Stimulated activated CD4-positive, alpha-beta T cell treated with anti-CD3 and anti-CD28 coated beads, Interleukin-1b, Interleukin-23, amount 100 ng/mL, for 1 hour (primary cell): ENCODE measurements at places on chromosomes 5 and 9.

DNA sequence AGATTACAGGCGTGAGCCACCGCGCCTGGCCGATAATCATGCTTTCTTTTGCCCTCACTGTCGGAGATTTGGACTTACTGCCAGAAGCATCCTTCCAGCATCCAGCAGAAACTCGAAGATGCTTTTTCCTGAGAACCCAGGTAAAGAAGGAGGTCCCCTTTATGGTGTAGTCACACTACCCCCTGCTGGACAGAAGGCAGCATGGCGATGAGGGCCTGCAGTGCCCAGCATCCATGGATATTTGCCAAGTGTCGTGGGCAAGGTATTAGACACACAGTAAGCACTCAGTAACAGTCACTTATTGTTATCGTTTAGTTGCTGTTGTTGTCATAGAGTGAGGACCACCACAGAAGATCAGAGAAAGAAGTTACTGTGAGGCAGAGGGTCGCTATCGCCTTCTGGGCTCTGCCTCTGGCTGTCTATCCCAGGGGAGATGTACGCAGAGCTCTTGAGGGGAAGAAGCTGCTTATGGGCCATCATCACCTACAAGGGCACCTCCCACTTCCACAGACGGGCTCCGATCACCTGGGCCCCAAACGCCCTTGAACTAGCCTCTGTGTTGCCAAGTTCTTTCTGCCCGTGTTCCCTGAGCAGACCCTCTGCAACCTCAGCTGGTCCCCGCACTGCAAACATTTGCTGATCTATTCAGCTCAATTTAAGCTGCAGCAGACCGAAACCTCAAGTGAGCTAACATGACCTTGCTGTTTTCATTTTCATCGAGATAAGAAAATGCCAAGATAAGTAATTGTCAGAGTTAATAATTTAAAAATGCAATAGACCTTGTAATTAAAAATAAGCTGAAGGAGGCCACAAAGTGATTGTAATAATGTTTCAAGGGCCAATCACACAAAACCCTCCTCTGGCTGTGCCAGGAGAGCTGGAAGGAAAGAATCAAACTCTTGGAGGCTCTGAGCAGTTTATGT, 23.9 kb downstream of the C5orf15 start:
- DNase-seq, result no peak

- DNase-seq, result no peak
Measured at GRCh38 chr5:98428806-98429205, 344.7 kb upstream of the RGMB start.

GRCh38 chr5:32713361-32713769, 2.2 kb downstream of the NPR3 start:
- DNase-seq, result no peak

GRCh38 chr9:129886226-129887174, 51.2 kb downstream of the USP20 start:
- no peak for DNase-seq

GRCh38 chr5:159082474-159082873, 17.2 kb downstream of the EBF1 start:
- DNase-seq, result no peak

DNA sequence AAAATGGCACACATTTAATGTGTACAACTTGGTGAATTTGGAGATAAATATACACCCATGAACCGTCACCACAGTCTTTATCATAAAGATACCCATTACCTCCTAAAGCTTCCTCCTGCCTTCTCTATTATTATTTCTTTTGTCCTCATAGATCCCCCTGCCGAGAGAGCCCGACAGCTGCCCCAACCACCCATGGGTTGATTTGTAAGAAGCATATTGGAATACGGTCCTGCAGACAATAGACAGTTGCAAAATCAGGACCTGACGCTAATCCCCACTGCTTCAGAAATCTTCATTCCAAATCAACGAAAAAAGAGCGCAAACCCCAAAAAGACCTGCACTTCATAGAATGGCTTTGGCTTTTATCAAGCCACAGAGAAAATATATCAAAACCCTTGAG, 697.5 kb downstream of the SEMA5A start:
- DNase-seq, result no peak

GRCh38 chr5:100641833-100642232, 106.7 kb downstream of the FAM174A start:
- DNase-seq, result no peak

DNA sequence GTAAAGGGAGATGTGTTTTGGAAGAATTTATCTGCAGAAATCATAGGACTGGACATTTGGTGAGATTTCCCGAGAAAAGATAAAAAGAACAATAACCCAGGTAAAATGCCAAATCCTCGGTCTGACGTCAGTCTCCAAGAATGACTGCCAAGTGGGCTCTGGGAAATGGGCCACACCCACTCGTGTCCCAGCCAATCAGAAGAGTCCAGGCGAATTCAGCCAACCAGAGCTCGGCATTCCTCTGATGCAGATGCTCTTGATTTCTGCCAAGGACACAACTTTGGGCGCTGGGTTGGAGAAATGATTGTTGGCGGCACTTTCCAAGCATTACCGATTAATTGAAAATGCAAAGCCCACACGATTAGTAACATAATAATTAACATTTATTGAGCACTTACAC, 73.3 kb downstream of the FGF18 start:
- DNase-seq, result no peak

DNA sequence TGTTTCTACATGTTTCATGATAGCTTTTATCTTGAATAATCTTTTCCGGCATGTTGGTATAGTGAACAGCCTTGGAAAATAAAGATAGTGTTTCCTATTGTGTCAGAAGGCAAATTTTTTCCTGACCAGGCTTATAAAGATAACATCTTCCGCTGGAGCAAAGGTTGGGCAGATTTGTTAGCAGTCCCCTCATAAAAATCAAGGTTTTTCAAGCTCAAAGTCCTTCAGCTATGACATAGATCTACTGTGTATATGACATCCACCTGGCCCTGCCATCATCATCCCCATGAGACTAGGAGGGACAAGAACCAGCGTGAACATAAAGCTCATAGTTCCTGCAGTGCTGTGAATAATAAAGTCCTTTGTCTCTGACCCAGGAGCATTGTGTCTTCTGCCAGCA, 30.4 kb upstream of the OTULINL start:
- DNase-seq, result no peak

GRCh38 chr9:84169240-84169639, 171.3 kb downstream of the SLC28A3 start:
- DNase-seq, result no peak

DNA sequence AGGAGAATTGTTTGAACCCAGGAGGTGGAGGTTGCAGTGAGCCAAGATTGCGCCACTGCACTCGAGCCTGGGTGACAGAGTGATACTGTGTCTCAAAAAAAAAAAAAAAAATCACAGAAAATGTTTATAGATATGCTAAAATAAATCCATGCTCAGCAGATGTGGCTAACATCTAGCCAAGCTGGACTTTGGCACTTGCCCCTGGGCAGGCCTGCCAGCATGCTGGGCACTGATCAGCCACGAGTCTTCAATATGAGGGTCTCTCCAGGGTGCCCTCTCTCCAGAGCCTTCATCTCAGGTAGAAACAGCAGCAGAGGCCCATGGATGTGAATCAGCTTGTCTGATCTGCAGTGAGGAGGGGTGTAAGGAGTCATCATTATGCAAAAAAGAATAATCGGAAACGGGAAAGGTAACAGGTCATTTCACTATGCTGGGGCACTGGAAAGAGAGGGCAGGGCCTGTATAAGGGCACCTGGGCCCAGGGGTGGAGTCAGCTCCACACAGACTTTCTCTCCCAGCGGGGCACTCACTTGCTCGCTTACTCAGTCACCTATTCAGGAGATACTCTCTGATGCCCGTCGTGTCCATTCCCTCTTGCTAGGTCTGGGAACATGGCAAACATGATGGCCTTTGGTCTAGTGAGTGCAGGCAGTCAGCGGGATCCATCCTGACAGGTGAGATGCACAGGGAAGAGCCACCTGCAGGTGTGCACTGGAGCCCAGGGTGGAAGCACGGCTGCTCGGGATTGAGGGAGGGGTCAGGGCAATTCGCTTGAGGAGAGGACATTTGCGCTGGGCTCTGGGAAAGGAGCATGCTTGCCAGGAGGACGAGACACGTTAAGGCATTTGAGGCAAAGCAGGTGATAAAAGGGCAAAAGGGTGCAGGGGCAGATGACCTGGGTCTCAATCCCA, 17.1 kb downstream of the RNF44 start:
- DNase-seq, result no peak

GRCh38 chr5:76245590-76245989, 157.5 kb upstream of the IQGAP2 start:
- no peak for DNase-seq

GRCh38 chr5:90472783-90473395, 1.7 kb downstream of the MBLAC2 start:
- no peak for DNase-seq

DNA sequence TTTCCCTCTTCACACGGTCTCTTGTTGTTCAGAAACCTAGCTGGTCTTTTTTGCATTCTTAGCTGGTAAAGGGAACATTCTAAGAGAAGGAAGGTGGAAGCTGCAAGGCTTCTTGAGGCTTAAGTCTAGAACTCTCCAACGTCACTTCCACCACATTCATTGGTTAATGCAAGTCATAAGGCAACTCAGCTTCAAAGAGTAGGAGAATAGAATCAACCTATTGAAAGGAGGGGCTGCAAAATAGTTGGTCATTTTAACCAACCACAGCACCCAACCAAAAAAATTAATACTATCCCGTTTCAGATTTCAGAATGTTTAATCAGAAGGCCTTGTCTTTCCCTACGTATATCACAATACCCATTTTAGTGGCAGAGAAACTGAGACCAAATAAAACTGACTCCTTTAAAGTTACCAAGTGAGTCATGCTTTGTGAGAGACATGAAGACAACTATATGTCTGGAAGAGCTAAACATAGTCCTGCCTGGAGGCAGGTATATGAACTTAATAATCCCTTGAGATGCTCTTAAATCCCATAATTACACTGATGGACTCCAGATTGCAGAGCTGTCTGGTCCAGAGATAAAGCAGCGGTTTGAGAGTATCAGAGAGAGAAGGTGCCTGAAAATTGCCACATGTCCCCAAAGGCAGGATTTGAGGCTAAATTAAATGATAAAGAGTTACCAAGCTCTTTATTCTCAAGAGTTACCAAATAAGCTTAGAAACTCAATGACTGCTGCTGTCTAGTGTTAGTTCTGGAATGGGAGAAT, 14.4 kb downstream of the DOCK8 start:
- DNase-seq, result no peak

DNA sequence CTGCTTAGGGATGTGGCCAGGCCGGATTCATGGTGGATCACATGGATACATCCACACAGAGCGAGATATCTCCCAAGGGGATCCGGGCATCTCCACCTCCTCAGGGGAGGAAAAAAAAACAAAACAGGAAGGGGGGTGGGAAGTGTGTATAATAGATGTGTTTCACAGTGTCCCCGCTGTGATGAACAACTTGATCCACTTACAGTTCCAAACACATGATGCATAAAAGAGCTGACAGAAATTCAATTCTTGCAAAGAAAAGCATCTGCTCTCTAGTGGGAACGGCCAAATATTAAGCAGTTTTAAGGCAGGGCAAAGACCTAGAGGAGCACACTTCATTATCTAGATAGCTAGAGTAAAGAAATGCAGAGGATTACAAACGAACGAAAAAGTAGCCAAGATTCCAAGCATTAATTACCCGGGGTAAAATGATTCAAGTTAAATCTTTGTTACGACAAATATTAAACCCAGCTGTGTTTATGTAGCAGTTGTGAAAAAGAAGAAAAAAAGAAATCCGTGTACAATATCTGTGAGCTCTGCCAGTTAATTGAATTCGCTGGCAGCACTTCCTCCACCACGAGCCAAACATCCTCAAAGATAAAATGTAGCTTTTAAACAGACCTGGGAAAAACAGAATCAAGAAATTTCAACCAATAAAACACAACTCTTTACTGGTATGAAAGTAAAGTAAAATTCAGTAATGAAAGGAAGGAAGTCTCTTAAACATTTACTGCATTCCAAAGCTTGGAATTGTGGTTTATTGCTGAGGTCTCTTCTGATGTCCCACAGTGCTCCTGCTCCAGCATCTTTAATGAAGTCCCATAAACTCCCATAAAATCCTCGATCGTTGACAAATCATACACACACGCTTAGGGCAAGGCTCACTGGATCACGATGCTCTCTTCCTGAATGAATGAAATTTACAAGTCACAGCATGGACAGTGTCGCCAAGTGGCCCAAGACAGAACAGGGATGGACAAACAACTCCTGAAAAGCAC, 213.0 kb downstream of the CRB2 start:
- no peak for DNase-seq

- no peak for DNase-seq
Measured at GRCh38 chr9:134063571-134064450, 4.0 kb downstream of the BRD3 start.

GRCh38 chr5:38783011-38783561, 62.7 kb upstream of the OSMR start:
- no peak for DNase-seq

DNA sequence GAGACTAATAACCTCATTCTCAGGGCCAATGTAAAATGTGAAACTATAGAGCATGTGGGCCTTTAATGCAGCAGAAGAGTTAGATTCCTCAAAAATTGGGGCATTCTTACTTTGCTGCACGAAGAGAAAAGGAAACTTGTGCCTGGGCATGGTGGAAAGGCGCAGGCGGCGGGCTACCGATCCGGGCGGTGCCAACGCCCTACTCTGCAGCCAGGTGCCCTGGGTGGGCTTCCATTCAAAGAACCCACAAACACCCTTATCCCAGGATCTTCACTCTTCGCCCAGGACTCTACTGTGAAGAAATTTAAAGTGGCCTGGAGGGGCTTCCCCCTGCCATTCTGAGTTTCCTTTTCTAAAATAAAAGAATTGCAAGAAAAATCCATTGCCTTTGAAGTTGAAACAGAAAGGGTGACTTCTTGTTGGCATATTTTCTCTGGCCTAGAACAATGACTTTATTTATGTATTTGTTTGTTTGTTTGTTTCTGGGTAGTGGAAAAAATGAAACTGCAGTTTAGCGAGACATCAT, 124.9 kb downstream of the TMEM161B start:
- DNase-seq, result no peak

DNA sequence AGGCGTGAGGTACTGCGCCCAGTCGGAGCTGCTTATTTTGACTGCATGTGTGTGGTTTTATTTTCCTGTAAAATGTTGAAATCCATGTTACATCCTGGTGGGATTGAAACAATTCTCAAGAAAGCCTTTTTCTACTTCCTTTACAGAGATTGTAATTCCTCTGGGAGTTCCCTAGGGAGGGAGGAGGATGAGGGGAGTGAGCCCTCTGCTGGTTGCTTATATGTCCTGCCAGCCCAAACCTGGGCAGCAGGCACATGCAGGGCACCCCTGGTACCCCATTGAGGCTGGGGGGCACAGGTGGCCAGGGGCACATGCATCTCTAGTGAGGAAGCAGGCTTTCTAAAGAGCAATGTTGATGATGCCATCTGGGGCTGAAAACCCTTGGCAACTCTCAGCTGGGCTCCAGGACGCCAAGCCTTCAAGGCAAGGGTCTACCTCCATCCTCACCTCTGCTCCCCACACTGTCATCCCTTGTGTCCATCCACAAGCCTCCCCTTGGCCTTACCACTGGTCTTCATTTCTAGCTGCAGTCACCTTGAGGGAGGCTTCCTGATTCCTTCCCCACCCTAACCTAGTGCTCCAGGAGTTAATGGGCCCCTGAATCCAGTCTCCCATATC, 84.7 kb upstream of the TNFSF8 start:
- DNase-seq, result no peak

- DNase-seq, result no peak
Measured at GRCh38 chr9:130286781-130287428, 21.3 kb downstream of the HMCN2 start.
